ENCODE measurements at places on chromosomes 3 and 15.

GRCh38 chr3:133925960-133926735, 30.5 kb upstream of the RAB6B start:
- DNase-seq = no peak

DNA sequence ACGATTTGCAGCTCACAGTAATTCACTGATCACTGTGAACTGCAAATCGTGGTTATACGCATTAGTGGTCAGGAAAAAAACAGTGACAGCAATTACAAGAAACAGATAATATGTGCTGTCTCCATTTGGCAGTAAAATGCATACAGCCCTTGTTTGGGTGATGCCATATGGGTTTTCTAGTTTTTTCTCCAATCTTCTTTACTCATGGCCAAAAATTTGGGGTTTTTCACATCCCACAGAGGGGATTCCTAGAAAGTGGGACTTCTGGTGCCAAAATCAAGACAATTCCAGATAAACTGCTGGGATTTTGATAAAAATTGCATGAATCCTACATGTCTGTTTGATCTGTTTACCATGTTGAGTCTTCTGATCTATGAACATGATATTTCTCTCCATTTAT, 15.6 kb downstream of the NDN start:
- DNase-seq = no peak

- no peak for DNase-seq
Measured at GRCh38 chr15:78087951-78088772, 4.2 kb upstream of the SH2D7 start.

DNA sequence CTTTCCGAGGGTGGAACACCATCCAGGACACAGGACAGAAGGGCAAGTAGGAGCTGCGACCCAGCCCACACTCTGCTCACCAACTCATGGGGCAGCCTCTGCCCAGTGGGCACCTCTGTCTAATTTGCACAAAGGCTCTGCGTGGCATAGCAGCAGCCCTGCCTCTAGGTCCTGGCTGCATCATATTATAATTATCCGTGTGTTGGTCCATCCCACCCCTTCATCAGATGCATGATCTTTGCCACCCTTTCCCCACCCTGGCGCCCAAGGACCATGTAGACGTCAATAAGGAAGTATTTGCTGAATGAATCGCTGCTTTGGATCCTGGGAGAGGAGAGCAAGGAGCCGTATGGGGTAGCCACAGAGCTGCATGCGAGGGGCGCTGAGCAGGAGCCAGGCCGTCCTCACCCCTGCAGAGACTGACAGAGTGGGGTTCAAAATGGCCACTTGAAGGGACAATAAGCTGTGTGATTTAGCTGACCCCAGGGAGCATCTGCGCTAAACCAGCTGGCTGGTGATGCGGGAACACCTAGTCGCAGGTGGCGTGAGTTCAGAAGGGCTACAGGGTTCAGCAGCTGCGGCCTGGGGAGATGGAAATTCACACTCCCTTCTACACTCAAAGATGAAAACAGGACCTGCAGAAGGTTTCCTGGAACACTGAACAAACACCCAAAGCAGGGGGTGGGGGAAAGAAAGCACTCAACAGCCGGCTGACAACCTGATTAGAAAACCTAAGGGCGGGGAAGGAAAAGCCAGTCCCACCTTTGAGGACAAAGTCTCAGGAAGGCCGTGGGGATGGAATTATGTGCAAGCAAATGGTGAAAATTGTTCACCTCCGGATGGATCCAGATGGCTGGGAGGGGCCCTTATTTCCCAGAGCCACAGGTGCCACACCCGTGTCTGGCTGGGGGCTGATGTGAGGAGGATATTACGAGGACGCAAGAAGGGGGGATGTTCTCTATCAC, 6.4 kb downstream of the MGLL start:
- DNase-seq = no peak

GRCh38 chr3:143559296-143559695, 289.0 kb downstream of the SLC9A9 start:
- no peak for DNase-seq

DNA sequence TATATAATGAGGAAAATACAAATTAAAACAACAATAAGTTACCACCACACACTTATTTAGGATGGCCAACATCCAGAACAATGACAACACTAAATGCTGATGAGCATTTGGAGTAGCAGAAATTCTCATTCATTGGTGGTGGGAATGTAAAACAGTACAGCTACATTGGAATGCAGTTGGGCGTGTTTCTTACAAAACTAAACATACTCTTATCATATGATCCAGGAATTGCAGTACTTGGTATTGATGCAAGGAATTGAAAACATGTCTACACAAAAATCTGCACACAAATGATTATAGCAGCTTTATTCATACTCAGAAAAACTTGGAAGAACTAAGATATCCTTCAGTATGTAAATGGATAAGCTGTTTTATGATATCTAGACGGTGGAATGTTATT, 594.2 kb downstream of the ZBBX start:
- DNase-seq = no peak

- no peak for DNase-seq
Measured at GRCh38 chr3:127722091-127722784, 49.5 kb downstream of the ABTB1 start.

- DNase-seq = no peak
Measured at GRCh38 chr3:2523281-2523836, 424.7 kb downstream of the CNTN4 start.

GRCh38 chr3:133662278-133662651, 524 bp upstream of the TOPBP1 start:
- DNase-seq = peak; percentile 15

GRCh38 chr3:106381939-106382335, 513.1 kb upstream of the CBLB start:
- no peak for DNase-seq

DNA sequence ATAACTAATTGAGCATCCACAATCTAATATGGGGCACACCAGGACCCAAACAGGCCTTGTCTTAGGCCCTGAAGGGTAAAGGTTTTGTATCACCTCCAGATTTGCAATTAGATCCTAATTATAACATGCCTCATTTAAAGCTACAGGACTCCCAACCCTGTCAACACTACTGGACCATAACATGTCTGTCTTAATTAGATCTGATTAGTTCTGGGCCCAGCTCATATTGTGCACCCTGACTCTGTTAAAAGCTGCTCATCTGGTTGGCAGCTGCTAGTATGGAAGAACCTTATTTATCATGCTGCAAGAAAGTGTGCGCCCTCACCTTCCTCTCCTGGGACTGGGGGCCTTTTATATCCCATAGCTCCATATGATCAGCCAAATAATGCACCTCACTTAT, 457.8 kb downstream of the ROBO1 start:
- DNase-seq = no peak

DNA sequence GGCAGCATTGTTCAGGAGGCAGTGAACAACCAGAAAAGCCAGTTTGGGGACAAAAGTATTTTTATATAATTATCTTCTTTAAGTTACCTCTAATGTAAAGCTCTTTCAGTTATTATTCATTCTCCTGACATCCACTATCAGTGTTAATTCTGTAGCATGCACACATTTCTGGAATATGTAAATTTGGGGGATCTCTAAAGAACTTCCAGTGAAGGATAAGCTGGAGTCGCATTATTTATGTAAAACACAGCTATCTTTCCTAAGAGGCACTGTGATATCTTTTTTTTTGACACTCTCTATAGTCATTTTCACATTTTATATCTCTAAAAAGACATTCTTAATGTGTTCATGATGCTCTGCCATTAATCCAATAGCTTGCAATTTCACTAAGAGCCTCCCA, 26.7 kb downstream of the SATB1 start:
- DNase-seq = no peak

- DNase-seq = no peak
Measured at GRCh38 chr3:17456046-17456445, 286.4 kb downstream of the TBC1D5 start.

DNA sequence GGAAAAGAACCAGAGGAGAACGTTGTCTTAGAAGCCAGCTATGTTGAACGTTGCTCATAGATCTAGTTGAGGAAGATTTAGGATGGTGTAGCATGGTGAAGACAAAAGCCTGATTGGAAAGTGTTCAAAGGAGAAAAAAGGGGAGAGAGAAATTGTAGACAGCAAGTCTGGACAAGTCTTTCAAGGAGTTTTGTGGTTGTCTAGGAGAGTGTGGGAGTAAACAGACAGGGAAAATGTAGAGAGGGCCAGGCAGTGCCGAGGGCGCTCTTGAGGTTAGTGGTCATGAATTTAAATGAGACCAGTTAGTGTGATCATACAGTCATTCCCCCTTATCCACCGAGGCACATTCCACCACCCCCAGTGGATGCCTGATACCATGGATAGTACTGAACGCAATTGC, 167.5 kb upstream of the IL12A start:
- DNase-seq = no peak

- no peak for DNase-seq
Measured at GRCh38 chr3:13218541-13218908, 145.3 kb upstream of the IQSEC1 start.

DNA sequence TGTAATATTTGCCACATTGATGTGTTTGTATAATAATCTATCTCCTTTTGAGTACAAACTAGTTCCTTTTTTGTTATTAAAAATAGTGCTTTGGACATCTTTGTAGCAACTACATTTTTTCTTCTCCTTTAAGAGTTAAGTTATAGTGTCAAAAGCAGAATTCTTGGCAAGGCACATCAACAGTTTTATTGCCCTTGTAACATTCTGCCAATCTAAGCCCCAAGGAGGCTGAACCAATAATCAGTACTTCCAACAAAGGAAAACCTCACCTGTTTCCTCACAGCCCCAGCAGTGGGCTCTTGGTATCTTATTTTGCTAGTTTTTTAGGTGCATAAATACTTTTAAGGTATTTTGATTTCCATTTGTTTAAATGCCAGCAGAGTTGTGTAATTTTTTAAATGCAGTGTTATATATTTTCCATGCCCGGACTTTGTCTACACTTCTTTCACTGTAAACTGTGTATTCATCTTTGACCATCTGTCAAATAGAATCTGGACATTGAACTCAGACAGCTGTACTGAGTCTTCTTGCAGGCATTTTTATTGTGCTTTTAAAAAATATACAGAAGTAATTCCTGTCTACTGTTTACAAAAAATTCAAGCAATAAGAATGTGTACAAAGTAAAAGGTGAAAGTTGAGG, 101.0 kb downstream of the MYLK start:
- DNase-seq = no peak

DNA sequence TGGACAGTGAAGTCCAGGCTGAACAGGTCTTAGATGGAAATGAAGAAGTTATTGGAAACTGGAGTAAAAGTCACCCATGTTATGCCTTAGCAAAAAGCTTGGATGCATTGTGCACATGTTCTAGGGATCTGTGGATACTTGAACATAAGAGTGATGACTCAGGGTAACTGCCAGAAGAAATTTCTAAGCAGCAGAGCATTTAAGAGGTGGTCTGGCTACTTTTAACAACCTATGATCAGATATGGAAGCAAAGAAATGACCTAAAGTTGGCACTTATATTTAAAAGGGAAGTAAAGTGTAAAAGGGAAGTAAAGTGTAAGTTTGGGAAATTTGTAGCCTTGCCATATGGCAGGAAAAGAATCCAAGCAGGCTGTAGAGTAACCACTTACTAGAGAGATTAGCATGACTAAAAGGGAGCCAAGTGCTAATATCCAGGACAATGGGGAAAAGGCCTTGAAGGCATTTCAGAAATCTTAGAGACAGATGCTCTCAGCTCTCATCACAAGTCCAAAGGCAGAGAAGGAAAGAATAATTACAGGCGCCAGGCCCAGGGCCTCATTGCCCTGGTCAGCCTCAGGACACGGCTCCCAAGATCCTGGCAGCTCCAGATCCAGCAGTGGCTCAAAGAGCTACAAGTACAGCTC, 73.9 kb upstream of the KCNH8 start:
- no peak for DNase-seq

DNA sequence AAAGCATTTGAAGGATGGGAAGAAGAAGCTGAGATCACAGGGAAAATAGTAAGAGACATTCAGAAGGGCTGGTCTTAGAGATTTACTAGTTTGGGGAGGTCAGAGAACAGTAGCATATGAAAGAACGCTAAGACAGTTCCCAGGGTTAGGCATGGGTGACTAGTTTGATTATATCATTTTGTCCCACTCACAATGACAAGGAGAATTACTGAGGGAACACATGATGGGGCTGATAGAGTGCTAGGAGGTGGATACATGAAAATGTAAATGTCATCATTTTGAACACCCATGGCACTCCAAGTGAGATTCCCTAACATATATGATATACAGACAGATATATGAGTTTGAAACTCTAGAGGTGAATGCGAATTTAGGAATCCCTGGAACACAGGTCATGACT, 9.3 kb upstream of the TARS3 start:
- DNase-seq = no peak

- DNase-seq = no peak
Measured at GRCh38 chr3:23600167-23600871, 205.4 kb upstream of the UBE2E1 start.

DNA sequence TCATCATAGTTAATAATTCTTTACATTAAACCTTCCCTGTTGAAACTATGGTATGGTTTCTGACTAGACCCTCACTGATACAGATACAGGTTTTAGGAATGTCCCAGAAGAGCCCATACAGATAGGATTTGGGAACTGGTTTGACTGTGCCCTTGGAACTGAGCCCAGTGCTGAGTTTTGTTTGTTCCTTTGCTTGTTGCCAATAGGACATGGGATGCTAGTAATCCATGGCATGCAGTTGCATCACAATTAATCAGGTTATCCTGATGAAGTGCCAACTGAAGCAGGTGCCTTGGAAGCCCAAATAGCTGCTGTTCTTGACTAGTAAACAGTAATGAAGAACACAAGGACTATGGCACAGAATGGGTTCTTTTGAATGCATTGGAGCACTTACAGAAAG, 230.6 kb downstream of the NEK10 start:
- DNase-seq = no peak

- DNase-seq = peak; percentile 77
Measured at GRCh38 chr3:52851348-52851747, 16.5 kb upstream of the MUSTN1 start.

DNA sequence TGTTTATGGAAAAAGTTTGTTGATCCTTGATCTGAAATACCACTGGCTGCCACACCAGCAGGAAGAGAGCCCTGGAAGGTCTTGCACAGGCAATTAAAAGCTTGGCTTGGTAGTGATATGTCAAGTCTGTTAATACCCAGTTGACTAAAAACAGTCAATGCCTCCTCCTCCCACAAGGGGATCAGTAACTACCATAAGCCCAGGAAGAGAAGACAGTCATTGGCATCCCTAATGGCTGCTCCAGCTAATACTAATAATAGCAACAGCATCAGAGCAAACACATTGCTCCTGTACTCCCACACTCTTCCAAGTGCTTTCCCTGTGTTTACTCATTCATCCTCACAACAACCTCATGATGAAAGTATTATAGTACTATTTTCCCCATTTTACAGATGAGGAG, 528.6 kb downstream of the TAFA4 start:
- no peak for DNase-seq

- no peak for DNase-seq
Measured at GRCh38 chr3:132592216-132592615, 4.9 kb upstream of the ACKR4 start.

GRCh38 chr3:102259663-102260062, 175.2 kb upstream of the ZPLD1 start:
- DNase-seq = no peak

DNA sequence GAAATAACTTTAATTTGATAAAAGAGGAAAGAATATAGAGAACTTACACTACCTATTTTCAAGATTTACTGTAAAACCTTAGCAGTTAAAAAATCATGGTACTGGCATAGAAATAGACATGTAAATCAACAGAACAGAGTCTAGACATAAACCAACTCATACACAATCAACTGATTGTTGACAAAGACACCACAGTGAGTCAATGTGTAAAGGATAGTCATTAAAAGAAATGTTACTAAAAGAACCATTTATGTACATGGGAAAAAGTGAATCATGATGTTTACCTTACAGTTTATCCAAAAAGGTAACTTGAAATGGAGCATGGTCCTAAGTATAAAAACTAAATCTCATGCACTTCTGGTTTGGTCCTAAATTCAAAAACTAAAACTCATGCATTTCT, 847.4 kb downstream of the IGSF11 start:
- no peak for DNase-seq

Measured in neural progenitor cell (in vitro differentiated cells).